Stimulated activated CD4-positive, alpha-beta T cell treated with anti-CD3 and anti-CD28 coated beads, TNF-alpha, amount 100 ng/mL, for 48 hours (primary cell): ENCODE measurements at places on chromosomes 7 and 10.

GRCh38 chr7:64667311-64667710, 1.4 kb downstream of the ZNF107 start:
- no peak for DNase-seq

DNA sequence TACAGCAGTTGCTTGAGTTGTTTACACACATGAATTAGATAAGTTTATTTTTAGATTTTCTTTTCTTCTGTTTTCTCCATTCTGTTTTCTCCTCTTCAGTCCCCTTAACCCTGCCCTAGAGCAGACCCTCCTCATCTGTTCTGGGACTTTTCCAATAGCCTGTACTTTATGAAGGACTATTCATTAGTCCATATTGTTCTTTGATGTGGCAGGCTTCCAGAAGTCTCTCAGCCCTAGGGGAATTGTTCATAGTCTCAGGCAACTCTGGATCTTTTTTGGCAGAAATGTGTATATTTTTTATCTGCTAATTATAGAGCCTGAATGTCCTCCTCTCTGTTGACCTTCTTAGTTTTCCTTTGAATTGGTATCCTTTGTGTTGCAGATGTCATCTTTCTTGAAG, 25.4 kb downstream of the KAT6B start:
- no peak for DNase-seq

- DNase-seq, result no peak
Measured at GRCh38 chr7:14590206-14590605, 312.3 kb downstream of the DGKB start.

DNA sequence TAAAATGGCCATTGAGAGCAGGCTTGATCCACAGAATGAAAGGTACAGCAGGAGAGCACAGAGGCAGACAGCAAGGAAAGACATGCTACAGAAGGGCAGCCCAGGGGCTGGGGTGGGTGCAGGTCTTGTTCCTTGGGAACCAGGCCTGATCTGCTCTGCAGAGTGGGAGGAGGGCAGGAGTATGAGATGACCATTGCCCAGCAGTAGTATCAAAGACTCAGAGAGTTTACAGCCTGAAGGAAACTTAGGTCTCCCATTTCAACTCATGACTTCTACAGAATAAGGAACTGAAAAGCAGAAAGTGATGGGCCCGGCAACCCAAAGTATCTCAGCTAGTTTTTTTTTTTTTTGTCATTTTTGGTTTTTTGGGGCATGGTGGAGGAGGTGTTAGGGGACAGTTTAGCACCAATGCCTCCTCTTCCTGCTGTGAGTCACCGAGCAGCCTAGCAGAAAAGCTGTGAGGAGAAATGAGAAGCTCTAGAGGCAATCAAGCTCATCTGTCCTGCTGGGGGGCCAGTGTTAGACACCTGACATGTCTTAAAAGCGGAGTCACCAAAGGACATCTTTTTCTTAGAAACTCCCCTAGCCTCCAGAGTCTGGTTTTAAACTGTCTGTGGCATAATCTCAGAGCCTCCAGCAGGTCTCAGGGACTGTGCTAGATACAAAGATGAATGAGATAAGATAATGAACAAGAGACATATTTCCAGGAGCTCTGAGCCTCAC, 34.3 kb upstream of the HERPUD2 start:
- no peak for DNase-seq

DNA sequence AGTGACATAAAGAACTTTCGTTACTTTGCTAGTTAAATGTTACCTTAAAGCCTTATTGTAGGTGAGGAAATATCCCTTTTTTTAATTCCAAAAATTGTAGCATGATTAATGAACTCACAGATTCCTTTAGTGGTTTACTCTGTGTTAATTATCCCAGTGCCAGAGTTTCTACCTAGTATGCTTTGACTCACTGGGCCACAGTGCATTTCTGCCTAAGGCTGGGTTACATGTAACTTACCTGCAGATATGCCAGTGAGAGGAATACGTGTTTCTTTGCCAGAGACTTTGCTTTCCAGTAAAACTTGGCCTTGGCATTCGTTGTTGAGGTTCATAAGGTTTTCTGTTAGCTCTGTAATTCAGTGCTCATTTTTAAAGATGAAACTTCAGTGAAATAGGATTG, 380.8 kb upstream of the LRGUK start:
- no peak for DNase-seq

DNA sequence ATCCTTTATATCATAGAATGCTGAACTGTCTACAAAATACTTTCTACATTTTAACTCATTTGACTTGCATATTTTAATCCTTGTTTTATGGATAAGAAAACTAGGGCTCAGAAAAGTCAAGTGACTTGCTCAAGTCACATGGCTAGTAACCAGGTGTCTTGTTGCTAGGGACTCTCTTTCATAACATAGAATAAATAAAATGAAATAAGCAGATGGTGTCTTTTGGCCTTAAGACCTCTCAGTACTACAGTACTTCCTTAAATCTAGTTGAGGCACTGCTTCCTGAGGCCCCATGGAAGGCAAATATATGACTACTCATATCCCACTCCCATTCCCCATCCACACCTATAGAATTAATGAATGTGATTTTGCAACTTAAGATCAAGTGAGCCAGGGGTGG, 87.9 kb downstream of the CDK6 start:
- DNase-seq, result no peak

- no peak for DNase-seq
Measured at GRCh38 chr10:127561647-127562046, 12.5 kb downstream of the NPS start.

- no peak for DNase-seq
Measured at GRCh38 chr10:115125505-115125904, 32.3 kb downstream of the ATRNL1 start.

DNA sequence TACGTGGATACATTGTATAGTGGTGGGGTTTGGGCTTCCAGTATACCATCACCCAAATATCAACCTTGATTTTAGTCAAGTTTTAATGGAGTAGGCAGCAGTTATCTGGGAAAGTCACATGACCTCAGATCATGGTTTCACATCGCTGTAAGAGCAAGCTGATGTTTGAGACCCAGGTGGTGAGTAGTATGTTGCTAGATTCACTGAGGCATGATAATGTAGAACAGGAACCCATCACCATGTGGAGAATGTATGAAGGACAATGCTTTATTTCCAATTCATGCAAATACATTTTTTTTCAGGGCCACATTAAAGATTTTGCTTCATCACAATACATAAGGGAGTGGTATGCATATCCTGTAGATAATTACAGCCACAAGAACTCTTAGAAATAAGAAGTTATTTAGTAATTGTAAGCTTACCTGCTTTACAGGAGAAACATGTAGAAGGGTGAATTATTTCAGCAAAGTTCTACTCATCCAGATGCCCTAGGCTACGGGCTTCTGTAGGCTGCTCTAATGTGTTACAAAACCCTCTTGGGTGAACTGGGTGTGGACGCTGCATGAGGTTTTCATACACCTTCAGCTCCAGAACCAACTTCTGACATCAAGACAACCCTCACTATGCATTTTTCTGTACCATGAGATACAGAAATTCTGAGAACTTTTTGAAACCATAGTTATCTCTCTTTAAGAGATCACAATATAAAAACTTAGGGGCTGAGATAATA, 27.6 kb upstream of the LAMB4 start:
- no peak for DNase-seq

- no peak for DNase-seq
Measured at GRCh38 chr7:70645876-70646351, 486.0 kb upstream of the GALNT17 start.

- DNase-seq, result no peak
Measured at GRCh38 chr10:128151031-128151430, 24.8 kb upstream of the MKI67 start.

- no peak for DNase-seq
Measured at GRCh38 chr10:96170230-96170629, 40.1 kb downstream of the ZNF518A start.

GRCh38 chr10:132990684-132991545, 48.5 kb upstream of the CFAP46 start:
- DNase-seq, result no peak

- DNase-seq, result no peak
Measured at GRCh38 chr7:99648843-99649242, 31.0 kb downstream of the CYP3A5 start.

DNA sequence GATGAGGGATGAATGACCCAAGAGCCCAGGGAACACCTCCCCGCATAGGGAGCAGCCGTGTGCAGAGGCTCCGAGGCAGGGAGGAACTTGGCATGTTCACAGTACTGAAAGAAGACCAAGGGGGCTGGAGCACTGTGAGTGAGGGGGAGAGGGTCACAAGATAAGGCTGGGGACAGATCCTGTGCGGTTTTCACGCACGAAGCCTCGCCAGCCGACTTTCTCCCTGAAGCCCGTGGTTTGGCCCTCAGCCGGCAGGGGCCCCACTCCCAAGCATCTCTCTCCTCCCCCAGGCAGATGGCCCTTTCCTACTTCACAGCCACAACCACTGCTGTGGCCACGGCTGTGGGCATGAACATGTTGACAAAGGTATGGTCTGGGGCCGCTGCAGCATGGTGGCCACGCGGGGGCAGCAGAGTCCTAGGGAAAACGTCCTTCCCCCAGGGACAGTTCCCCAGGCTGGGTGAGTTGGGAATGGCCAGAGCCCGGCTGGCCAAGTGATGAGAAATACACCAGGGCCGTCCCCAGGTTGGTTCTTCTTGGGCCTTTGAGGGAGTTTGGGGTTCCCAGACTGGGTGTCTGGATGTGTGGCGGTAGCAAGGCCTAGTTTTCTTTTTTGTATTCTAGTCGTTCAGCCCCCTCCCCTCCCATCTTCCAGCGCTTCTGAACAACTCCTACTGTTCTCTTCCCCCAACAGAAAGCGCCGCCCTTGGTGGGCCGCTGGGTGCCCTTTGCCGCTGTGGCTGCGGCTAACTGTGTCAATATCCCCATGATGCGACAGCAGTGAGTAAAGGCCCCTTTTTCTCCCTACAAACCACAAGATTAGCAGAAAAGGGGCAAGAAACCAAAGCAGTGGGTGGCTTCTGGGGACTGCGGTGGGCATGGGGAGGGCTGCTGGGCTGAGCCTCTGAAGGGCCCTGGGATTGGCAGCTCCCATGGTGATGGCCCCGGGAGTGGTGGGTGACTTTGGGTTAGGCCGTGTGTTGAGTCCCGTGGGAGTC, 14.4 kb upstream of the WBP1L start:
- peak; percentile 32 for DNase-seq

GRCh38 chr10:101294109-101294508, 59.9 kb upstream of the BTRC start:
- no peak for DNase-seq

- no peak for DNase-seq
Measured at GRCh38 chr10:91924212-91925021, 847 bp downstream of the BTAF1 start.

DNA sequence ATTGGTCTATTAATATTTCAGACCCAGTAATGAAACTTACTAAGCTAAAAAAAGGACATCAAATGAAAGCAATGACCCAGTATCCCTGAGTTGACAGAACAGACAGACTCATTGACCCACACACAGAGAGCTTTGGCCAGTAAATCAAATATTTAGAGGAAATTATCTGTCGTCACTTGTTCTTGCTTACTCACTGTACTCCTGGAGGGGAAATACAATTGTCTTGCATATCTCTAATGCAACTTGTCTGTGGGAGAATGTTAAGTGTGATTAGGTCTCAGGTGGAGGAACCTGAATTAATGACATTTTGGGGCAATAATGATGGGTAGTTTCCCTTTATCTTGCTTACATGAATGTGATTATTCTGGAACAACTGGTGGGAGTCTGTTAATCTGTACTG, 80.4 kb downstream of the CUBN start:
- DNase-seq, result no peak

DNA sequence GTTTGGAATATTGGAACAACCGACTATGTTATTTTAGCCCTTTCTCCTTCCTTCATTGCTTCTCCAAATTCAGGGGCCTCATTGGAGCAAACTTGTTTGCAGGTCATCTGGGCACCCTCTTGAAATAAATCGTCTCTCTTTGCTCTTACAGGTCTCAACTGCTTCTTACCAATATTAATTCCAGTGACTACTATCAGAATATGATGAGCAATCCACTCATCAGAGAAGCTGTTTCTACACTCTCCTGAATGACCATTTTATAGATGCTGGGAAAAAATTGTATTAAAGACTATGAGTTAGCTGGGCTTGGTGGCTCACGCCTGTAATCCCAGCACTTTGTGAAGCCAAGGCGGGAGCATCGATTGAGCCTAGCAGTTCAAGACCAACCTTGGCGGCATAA, 12.5 kb upstream of the HNRNPF start:
- DNase-seq, result no peak

DNA sequence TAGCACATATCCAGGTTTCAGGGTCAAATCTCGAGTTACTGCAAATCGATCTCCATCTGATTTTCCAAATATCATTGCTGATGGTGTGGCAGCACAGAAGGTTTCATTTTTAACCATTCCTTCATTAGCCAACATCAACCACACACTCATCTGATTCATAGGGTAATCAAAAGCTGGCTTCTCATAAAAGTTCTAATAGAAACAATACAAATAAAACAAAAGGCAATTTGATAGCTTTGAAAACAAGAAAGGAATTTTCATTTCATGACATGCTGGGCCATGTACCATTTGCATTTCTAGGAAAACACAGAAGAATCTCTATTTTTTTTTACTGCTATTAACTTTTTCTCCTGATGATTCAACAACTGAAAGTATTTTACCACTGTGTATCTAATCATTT, 147.7 kb upstream of the SLC26A5 start:
- DNase-seq, result no peak

DNA sequence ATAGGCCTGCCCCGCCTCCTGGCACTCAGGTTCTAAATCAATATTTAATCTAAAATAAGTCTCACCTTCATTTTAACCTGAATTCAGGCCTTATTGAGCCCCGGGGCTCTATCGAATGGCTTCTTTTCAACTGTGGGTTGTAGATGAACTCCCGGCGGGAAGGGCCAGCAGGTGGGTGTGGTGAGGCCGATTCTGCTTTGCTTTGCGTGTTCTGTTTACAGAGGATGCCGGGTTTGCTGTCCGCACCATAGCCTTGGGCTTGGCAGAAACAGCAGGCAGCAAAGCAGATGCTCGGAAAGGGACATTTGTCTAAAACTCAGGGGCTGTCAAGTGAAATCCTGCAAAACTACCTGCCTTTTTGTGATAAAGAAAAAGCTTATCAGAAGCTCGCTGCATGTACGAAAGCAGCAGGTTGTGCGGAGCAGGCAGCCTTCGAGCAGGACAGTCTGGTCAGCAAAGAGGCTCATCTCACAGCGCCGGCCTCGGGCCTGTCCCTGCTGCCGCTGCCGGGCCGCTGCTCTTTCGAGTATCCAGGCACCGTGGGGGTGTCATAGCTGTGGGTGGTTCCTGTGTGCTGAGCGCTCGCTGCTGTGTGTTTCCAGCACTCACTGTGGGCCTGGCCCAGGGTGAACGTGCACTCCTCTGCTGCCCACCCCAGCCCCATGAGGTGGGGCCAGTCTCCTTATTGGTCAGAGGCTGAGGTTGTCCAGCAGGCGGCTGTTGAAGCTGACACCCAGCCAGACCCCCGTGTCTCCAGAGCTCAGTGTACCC, 434.8 kb upstream of the FOXK1 start:
- DNase-seq, result no peak
